T47D (cell line): ENCODE measurements at places on chromosomes 5 and 9.
A peak's percentile ranks its signal among the peaks of the same experiment; 100 is the strongest.

DNA sequence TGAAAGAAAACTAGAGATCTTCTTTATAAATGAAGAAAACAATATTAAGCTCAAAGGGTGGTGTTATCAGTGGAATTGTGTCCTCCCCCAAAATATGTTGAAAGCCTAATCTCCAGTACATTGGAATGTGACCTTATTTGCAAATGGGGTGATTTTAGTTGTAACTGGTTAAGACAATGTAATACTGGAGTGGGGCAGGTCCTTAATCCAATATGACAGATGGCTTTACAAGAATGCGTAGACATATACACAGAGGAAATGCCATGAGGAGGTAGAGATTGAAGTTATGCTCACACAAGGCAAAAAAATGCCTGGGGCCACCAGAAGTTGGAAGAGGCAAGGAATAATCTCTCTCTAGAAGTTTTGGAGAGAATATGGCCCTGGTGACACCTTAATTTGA, 13.7 kb upstream of the TRIM32 start:
- no peak for DNase-seq

DNA sequence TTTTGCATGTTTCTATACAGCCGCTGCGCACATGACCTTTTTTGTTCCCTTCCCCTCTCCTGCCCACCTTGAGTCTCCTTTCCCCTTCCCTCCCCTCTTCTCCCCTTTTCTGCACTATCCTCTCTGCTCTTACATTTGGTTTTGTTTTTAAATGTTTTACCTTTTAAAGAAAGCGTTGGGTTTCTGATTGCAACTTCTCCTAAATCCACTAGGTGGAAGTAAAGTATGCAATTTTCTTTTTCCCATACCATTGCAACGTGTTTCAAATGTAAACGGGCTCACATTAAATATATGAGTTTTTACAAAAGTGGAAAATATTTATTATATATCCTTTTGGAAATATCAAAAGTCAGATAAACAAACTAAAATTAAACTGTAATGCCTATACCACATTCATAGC, 500.9 kb downstream of the DIRAS2 start:
- DNase-seq, result peak; percentile 35

DNA sequence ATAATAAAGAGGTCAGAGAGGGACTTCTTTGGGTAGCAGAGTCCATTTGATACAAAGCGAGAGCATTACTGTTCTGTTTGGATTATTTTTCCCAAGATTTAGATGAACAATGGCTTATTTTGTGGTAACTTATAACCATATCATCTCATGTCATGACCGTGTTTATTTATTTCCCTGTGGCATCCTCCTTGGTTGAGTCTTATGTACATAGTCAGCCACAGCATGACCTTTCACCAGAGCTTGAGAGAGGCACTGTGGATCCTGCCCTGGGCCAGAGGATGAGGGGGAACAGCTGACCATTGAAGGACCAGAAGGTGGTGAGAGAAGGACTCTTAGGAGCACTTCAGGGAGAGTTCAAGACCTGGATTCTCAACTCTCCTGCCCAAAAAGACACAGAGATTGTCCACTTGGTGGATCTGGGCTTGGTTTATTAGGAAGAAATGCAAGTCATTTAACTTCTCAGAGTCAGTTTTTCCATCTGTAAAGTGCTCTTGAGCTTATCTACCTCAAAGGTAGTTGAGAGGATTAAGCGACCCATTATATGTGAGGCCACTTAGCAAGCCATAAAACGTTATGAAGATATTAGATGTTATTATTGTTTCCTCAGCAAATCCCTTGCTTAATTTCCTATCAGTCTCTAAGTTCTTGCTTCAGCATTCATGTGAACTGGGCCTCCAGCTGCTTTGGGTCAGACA, 51.4 kb downstream of the PPIC start:
- DNase-seq, result no peak

GRCh38 chr9:93562157-93562556, 14.2 kb upstream of the PHF2 start:
- DNase-seq, result no peak
